CD4-positive, alpha-beta T cell treated with Interleukin-17A for 1 hour (primary cell): ENCODE measurements at places on chromosomes 11 and 22.

DNA sequence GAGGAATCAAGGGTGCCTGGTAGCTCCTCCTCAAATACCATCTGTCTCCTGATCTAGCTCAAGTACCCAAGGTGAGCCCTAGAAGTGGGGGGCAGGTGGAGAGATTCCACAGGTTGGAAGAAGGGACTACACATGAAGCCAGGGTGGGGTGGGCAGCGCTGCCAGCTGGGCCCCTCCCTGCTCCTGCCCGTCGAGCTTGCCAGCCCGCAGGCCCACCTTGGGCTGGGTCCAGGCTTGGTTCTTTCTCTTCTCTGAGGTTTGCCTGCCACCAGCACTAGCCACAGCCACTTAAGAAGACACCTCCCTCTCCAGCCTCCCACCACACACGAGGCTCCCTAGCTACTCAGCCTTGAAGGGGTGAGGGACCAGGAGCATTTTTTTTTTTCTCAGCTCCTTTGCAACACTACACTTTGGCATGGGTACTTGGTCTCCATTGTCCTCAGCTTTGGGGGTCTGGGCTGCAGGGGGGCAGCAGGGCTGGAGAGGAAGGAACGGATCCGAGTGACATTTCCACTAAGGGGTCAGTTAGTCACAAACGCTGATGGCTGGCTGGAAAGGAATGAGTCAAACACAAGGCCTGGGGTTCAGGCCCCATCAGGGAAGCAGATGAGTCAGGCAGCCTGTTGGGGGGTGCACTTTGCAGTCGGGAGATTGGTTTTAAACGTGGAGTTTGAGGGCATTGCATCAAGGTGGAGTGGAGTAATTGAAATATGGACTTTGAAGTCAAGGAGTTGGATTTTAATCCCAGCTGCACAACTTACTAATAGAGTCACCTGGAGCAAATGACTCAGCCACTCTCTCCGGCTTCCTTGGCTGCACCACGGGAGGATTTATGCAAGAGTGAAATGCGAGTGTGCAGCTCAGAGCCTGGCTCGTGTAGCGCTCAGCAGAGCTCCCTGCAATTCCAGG is 7.4 kb upstream of the NPTXR start:
- no peak for DNase-seq

GRCh38 chr11:63532799-63533475 is 3.7 kb upstream of the PLAAT4 start:
- DNase-seq, result no peak

DNA sequence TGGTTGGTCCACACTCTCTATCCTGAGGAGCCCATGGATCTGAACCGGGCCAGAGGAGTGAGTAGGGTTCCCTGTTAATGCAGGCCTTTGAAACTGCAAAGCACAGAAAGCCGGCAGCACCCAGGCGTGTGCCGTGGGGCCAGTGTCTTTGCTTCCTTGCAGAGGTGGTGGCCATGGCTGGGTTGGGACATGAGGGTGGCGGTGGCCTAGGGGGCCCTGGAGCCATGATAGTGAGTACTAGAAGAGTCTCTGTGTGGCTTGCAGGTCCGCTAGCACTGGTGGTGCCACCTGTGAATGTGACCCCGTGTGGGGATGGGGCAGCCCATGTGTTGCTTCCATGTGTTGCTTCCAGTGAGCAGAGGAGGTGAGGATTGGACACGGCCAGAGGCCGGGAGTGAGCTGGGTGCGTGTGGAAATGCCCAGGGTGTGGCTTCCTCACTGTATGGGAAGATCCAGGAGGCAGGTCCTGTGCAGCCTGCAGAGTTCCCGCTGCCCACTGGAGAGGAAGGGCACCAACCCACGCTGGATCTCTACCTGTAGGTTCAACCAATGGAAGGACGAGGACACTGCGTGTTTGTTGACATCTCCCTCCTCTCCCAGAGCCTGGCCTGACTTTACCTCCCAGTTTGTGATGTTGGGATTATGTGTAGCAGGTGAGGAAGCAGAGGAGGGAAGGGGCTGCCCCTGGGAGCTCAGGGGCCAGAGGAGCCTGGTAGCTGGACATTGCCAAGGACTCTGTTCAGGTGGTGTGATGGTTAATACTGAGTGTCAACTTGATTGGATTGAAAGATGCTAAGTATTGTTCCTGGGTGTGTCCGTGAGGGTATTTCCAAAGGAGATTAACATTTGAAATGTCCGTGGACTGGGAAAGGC is 796.6 kb downstream of the TBC1D22A start:
- DNase-seq, result no peak

DNA sequence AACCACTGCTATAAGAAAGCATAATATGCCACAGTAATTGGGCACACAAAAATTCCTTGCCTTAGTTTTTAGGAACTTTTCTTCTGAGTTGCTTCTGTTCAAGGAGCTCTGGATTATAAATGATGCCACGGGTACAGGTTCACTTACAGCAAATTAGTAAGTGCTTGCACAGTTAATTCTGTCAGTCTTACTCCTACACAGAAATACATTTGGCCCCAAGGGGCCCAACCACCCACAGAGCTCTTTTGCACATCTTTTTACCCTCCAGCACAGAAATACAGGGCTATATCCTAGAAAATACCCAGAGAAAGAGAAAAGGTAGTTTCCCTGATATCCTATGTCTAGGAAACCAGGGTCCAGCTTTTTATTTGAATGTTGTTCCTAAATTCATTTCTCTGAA is 86.6 kb upstream of the CHRM4 start:
- no peak for DNase-seq

DNA sequence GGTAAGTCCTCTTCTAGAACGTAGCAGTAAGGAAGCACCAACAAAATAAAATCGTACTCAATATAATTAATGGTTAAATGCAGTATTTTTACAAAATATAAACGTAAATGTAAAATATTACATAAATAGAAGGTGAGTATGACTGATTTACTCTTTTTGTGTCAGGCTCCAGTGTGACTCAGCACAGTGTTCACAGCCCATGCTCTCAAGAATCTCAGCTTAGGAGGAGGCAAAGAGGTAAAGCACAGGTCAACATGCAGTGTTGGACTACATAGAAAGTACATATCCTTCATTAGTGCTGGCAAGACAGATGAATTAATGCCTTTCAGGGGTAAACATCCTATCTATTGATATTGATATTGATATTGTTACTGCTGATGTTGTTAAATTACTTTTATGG is 2050.6 kb upstream of the RAG2 start:
- DNase-seq, result no peak

GRCh38 chr22:41508770-41509170 is 35.5 kb downstream of the POLR3H start:
- no peak for DNase-seq

DNA sequence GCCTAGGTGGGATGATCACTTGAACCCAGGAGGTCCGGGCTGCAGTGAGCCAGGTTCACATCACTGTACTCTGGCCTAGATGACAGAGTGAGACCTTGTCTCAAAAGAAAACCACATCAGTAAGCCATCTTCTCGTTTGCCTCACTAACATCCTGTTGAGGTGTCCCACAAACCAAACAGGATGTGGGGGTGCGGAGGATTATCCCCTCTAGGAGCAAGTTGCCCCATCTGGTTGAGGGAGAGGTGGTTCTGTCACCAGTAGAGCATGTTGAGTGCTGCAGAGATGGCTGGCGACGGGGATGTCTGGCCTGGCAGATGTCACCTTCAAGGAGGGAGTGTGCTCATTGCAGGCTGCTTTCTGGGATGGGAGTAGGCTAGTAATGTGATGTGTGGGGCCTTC is 72.4 kb downstream of the ZNRF3 start:
- DNase-seq, result peak; percentile 78

DNA sequence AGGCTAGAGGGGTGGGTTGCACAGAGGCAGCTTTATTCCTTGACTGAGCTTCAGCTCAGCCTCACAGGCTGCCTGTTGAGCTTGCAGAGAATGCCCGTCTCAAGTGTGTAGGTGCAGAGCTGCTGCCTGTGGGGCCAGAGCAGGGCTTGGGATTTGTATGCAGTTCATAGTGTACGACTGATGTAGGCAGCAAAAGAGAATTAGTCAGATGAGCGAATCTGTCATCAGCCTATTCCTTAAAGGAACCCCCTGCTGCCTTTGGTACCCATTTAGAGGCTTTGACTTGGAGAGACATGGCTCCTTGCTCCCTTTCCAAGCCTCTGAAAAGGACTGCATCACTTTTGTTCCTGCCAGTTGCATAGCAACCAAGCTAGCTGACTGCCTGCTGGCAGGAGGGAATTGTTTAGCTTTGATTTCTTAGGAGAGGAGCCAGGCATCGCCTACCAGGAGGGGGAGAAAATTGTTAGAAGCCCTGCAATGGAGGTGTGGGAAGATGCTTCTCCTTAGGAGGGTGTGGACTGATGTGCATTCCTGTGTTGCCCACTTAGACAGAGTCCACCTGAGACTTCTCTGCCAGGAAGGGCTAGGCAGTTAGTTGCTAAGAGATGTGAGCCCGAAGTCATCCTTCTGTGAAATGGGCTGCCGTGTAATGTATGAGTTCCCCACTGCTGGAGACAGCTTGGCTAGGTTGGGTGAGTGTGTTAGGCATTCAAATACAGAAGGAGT is 10.9 kb downstream of the ACO2 start:
- DNase-seq, result no peak

- DNase-seq, result peak; percentile 13
Observed at GRCh38 chr11:131674051-131674755, 303.8 kb downstream of the NTM start.

DNA sequence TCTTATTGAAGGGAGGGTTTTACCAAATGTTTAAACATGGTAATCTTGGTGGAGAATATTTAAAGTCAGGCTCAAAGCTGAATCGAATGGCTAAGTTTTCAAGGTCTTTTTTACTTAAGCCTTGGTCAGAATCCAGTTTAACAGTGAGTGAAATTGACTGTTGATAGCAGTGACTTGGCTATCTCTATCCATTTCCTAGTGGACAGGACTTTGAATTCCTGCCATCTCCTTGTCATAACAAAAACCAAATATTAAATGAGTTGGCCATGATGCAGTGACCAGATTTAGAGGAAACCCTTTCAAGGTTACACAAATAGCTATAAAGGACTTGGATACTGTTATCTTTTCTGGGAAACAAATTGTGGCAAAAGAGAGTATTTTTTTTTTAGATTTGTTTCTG is 92.0 kb downstream of the JRKL start:
- no peak for DNase-seq

DNA sequence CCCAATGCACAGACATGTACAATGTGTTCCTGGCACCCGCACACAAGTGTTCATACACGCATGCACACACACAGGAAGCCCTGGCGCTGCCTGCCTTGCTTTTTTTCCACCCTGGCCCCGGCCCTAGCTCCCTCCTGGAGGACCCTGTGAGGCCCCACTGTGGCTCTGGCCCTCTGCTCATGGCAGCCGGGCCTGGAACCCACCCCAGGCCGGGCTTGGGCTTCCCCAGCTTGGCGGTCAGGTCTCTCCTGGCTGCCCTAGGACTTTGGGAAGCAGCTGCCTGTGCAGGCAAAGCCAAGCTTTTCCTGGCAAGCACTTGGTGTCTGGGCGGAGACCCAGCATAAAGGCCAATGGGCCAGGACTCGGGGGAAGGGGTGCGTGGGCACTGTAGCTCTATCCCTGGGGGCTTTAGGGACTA is 30.5 kb downstream of the CD82 start:
- peak; percentile 25 for DNase-seq

GRCh38 chr11:44467413-44467812 is 98.0 kb upstream of the CD82 start:
- no peak for DNase-seq

DNA sequence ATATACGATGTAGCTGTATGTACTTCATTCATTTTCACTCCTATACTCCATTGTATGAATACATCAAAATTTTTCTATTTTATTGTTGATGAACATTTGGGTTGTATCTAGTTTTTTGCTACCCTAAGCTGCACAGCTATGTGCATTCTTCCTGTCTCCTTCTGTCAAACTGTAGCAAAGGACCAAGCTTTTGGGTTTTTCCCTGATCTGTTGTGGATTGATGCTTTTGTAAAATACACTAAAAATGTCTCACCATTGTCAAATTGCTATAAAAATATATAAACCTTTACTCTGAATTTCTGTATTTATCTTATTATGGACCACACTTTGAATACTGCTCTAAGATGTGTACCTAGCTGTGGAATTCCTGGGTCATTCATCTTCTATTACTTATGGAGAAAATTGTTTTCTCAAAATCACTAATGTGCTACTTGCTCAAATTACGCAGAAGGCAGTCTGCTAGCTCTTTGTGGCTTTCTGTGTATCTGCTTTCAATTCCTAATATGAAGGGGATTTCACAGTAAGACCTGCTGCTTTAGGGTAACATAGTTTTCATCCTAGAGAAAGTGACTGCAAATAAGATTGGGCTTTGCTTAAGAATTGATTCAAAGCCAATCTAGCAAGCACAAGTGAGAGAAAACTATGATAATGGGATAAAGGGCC is 123.4 kb downstream of the CYP2R1 start:
- DNase-seq, result peak; percentile 43

- DNase-seq, result no peak
Observed at GRCh38 chr22:25569361-25569760, 4.9 kb downstream of the GRK3 start.
